ENCODE measurements at places on chromosomes 13 and 19.

- DNase-seq: no peak
Observed at GRCh38 chr19:29662278-29662603, 3.0 kb upstream of the PLEKHF1 start.

DNA sequence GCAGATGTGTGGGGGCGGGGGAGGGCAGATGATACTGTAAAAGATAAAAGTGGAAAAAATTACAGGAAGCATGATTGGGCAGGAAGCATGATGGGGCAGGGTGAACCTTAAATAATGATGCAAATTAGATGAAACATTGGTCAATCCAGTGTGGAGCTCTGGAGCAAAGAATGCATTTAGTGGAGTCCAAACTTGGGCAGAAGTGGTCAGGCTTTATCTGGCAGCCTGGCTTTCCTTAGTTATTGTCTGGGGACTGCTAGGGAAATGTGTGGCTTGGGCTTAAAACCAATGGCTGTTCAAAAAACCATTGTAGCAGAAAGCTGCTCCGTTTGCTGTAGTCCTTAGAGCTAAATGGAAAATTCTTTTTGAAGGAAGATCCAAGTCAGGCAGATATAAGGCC lies 1077.3 kb upstream of the MIR17HG start:
- no peak for DNase-seq

DNA sequence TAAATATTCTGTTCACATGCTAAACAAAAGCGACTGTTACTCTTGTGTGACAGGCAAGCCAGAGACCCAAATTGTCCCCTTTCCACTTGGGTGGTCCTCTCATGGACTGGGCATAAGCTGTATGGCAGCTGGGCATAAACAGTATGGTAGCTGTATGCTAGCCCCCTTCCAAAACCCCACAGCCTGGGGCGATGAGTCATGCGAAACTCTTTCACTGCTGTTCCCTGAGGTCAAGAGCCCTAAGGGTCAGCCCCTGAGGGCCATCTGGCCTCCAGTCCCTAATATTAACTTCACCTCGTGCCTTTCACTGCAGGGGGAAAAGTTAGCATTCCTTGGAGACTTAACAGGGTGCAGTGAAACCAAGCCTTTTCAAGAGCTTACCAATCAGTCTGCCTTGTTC lies 45.6 kb upstream of the ZNF562 start:
- no peak for DNase-seq

- DNase-seq: no peak
Observed at GRCh38 chr19:38735257-38735686, 9.0 kb downstream of the CAPN12 start.

DNA sequence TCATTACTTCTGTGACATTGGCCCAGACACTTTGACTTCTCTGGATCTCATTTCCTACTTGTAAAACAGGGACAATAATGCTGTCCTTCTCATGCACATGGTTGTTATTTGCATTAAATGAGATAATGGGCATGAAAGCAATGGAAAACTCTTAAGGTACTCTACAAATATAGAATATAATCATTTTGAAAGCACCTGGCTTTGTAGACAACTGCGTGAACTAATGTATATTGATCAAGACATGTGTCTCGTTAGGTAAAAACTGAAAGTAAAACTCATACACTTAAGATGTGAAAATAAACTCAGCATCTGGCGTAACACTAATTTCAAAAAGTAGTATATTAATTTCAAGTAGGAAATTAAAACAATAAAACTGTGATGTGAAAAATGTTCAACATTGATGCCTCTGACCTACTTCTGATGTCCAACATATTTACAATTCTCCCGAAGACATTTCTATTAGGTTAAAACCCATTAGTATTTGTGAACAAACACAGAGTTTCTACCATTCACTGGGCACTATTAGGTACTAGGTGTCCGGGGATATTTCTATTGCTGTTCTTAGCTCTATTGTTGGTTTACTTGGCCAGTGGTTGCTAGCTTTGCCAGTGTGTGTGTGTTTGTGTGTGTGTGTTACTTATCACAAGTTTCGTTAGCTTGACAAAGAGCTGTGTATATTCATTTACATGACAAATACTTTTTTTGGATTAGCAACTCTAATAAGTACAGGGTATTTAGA lies 220.5 kb downstream of the KCNRG start:
- no peak for DNase-seq

DNA sequence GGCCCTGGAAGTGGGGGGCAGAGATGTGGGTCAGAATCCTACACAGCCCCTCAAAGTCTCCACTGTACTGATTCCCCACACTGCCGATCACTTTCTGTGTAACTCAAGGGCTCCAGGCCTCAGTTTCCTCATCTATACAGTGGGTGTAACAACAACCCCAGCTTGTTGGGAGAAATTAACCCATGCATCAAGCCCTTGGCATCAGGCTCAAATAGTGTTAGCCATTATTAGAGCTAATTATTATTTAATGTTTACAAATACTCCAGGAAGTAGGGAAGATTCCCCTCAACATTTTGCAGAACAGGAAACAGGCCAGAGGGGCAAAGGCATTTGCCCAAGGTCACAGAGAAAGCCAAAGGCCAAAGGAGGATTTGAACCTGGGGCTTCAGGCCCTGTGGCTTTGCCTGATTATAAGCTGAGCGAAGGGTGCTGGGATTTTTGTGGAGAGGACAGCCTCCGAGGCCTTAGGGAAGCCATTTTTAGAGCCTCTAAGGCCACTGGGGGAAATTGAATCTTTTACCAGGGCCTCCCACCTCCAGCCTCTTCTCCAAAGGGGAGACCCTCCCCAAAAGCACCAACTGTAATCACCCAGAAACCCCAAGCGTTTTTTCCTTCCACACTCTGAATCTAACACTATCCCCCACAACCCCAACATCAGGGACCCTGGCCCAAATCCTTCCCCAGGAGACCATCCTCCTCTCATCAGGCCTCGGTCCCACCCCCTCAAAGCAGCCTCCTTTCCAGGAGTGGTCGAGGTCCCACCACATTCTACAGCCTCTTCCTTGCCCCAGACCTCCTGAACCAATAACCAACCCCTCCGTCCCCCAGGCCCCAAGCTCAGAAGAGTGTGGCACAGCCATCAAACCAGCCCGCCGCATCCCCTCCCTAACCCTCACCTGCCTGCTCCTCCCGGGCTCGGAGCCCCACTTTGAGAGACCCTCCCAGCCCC lies 1.1 kb downstream of the FKBP8 start:
- no peak for DNase-seq

GRCh38 chr19:50377517-50377916 lies 1.3 kb downstream of the NR1H2 start:
- no peak for DNase-seq

All from HTR-8/SVneo (cell line).